ENCODE measurements at places on chromosomes 11 and 22.

- DNase-seq, result no peak
Measured at GRCh38 chr11:118289401-118289800, 15.1 kb upstream of the CD3E start.

- DNase-seq, result no peak
Measured at GRCh38 chr11:116927163-116927974, 89.9 kb upstream of the APOA1 start.

DNA sequence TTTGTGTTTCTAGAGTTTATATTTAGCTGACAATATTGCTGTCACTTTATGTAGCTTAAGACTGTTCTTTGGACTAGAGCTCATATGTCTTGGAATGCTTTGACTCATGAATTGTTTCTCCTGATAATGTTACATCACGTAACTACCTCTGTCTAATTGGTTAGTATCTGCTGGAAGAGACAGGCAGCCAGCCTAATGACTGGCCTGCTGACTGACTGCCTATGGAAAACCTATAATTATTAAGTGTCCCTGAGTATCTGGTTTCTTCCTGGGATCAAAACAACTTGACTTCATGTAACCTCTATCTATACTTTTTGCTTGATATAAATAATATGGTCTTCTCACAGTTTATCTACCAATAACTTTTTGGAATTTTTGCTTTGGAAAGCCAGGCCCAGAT lies 9.4 kb downstream of the SOX6 start:
- no peak for DNase-seq

DNA sequence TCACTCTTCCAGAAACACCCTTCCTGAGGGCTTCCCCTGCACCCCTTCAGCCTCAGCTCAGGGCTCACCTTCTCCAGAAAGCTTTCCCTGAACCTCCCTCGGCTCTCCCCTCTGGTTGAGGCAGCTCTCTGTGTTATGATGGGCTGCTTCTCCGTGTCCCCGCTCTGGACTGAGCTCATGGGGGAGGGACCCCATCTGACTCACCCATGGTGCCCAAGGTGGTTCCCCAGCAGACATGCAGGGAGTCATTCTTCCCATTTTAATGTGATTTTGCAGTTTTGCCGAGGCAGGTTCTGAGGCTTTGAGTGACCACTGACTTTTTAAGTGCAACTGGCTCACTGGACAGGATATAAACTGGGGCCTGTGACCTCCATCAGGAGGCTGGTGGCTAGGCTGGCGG lies 495.1 kb downstream of the TBC1D22A start:
- no peak for DNase-seq

- DNase-seq, result no peak
Measured at GRCh38 chr22:39361496-39361895, 11.7 kb downstream of the SYNGR1 start.

DNA sequence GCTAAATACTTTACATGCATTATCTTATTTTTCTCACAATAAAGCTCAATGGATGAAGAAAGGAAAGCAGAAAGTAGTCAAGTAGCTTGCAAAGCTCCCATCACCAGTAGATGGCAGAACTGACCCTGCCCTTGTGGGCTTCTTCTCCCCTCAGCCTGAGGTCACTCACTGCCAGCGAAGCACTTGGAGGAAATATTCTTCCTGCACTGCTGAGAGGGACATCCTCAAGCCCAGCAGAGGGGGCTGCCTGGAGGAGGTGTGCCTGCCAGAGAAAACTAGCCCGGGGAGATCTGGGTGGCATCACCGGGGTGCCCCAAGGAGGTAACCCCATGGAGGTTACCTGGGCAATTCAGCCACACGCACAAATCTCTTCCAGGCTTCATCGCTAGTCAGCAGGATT lies 6.6 kb downstream of the APOL4 start:
- DNase-seq, result peak; percentile 10

DNA sequence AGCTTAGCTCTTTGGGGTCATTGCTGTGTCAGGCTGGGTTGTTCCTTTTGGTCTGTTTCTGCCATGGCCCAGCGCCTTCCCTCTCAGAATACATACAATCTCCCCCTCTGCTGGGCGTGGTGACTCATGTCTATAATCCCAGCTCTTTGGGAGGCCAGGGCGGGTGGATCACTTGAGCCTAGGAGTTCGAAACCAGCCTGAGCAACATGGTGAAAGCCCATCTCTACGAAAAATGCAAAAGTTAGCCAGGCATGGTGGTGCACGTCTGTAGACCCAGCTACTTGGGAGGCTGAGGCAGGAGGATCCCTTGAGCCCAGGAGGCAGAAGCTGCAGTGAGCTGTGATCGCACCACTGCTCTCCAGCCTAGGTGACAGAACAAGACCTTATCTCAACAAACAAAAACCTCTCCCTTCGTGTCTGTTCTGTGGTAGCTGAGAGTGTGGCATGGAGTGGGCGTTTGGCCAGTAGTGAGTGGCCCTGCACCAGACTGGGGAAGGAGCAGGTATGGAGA lies 46.7 kb upstream of the RAB1B start:
- DNase-seq, result no peak

- DNase-seq, result no peak
Measured at GRCh38 chr11:10268746-10269488, 25.1 kb downstream of the SBF2 start.

GRCh38 chr11:17391493-17392355 lies 3.3 kb upstream of the KCNJ11 start:
- DNase-seq, result peak; percentile 82

GRCh38 chr11:115421352-115421991 lies 82.7 kb downstream of the CADM1 start:
- DNase-seq, result peak; percentile 29

DNA sequence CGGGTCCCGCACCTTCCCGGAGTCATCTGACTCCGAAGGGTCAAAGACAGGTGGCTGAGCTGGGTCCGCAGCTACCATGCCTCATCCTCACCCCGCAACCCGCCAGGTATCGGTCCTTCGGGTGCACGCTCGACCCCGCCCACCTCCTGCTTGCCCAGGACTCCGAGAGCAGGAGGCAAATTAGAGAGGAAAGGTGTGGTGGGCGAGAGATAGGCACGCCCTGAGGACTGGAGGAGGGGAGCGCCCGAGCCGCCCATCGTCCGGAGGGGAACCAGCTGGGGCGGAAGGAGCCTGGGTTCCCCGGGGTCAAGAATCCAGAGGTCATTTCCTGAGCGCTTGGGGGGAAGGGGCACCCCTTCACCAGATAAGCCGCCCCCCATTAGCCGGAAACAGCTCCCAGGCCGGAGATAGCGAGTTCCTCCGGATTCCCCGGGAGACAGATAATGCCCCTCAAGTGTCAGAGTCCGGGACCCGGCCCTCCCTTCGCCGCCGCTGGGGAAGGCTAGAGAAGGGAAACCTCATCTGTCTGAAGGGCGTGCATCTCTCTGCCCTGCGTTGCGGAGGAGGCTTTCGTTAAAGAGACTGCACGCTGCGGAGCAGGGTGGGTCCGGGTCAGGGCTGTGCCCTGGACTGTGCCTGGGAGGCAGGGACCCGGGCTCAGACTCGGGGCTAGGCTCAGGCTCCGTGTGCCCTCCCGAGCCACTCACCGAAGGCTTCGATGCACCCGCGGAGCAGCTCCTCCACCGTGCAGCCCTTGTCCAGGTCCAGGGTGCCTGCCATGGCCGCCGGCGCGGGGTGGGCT lies 1.7 kb downstream of the RASGRP2 start:
- DNase-seq, result no peak
